Cardiac septum (tissue), 1 donor: ENCODE measurements at places on chromosomes 5 and 9.

GRCh38 chr5:98770911-98771322, 2.5 kb upstream of the RGMB start:
- no peak for DNase-seq

- DNase-seq = no peak
These were observed 13.1 kb upstream of the ARL15 start for GRCh38 chr5:54323495-54323894.

GRCh38 chr9:472479-473075, 257.9 kb downstream of the DOCK8 start:
- DNase-seq = no peak

DNA sequence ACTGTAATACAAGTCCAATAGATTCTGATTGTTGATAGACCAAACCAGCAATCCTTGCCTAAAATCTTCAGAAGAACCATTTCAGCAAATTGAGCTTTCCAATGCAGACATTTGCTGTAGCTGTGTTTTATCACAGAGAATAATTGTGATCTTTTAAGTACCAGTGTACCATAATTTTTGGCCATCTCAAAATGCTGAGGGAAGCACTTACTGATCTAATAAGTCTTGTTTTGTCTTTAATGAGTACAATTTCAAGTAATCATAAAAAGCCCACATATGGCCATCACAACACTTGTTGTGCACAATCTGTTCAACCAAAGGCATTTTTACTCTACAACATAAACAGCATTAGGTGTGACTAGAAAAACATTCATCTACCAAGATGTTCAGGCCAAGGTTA, 159.9 kb downstream of the FBXL17 start:
- no peak for DNase-seq

- DNase-seq = no peak
These were observed 12.4 kb downstream of the POLK start for GRCh38 chr5:75524071-75524470.

DNA sequence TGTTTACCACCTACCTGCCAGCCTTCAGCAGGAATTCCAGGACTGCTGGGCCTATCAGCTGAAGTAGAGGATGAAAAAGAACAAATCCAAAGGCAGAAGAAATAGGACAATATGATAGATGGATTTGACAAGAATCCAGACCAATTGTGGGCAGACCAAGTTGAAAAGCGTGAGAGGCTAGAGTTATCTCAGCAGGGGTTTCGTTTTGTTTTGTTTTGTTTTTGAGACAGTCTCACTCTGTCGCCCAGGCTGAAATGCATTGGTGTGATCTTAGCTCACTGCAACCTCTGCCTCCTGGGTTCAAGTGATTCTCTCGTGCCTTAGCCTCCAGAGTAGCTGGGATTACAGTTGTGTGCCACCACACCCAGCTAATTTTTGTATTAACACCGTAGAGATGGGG, 113.2 kb downstream of the PALM2AKAP2 start:
- DNase-seq = no peak
